ENCODE measurements at places on chromosomes 13 and 19.

DNA sequence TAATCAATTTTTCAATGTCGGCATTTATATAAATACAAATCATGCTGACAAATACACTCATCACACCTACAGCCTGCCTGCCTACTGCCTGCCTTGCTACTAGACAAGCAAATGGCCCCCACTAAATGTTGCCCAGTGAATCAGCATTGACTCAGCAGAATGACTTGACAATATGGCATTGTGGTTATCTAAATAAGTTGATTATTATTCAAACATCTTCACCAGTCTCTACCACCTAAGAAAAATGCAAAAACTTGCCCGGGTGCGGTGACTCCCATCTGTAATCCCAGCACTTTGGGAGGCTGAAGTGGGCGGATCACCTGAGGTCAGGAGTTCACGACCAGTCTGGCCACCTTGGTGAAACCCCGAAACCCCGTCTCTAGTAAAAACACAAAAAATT lies 296.1 kb downstream of the PCDH9 start:
- no peak for DNase-seq

DNA sequence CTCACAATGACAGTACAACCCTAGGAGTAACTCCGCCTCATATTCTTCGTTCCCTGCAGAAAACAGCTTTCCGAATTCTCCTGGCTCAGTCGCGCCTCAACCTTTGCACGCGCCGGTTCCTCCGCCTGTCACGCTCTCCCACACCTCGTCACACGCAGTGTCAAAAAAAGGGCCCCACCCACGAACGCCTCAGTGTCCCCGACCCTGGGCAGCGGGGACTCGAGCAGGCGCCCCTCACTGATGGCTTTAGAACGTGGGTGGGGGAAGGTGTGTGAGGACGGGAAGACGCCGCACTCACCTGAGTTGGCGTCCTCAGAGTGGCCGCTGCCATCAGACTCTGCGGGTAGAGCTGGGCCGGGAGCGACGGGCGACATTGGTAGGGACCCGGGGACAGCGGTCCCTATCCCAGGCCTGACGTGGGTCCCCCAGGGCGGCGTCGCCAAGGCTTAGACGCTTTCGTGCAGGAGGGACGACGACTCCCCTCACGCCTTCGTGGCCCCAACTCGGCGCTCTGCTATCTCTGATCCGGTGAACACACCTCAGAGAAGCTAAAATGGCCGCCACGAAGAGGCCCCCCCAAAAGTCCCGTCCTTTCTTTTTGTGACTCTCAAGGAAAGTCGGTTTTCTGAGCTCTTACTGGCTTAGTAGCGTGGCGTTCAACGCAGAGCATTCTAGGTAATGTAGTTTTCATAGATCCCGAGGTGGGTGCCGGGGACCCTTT lies at the start of gene ZNF154:
ZNF154 (minus strand) TSS at position 564 of the 721 bp plus-strand sequence; CDS start at position 331, 233 bp downstream.
- peak; percentile 5 for DNase-seq

- no peak for DNase-seq
Observed at GRCh38 chr19:18980432-18981020, 39.5 kb upstream of the HOMER3 start.

- no peak for DNase-seq
Observed at GRCh38 chr19:33214596-33214995, 11.1 kb downstream of the SLC7A10 start.

DNA sequence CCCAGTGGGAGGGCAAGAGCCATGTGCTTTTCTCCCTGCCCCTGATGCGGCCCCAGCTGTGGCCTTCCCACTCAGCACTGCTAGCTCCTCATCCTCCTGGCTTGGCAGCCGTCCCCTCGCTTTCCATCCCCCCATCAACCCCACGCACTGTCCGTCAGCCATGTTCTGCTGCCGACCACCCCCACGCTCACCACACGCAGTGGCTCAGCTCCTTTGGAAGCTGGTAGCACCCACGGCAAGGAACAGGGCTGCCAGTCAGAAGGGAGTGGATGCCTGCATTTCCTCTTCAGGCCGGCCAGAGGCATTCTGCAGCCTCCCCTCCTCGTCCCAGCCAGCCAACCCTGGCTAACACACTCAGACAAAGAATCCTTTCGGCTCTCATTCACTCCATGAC lies 6.3 kb downstream of the CALM3 start:
- DNase-seq: no peak

- DNase-seq: no peak
Observed at GRCh38 chr13:75645141-75645540, 9.0 kb downstream of the LMO7 start.

GRCh38 chr19:10533646-10534386 lies 9.9 kb upstream of the ATG4D start:
- DNase-seq: no peak

- DNase-seq: no peak
Observed at GRCh38 chr19:51541458-51542357, 10.2 kb upstream of the SIGLEC6 start.

- no peak for DNase-seq
Observed at GRCh38 chr19:9799162-9799561, 19.7 kb downstream of the FBXL12 start.

- no peak for DNase-seq
Observed at GRCh38 chr13:33375421-33375820, 89.9 kb upstream of the STARD13 start.

- no peak for DNase-seq
Observed at GRCh38 chr19:34148658-34149185, 23.6 kb upstream of the LSM14A start.

DNA sequence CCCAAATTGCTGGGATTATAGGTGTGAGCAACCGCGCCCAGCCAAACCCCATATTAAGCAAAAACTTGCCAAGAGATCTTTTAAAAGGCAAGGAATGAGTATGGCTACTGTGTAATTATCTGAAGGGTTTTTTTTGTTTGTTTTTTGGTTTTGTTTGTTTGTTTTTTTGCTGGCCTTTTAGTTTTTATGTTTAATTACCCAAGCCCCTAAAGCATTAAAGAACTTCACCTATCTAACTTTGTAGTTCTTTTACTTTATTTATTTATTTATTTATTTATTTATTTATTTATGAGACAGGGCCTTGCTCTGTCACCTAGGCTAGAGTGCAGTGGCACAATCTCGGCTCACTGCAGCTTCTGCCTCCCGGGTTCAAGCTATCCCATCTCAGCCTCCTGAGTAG lies 40.3 kb upstream of the GARRE1 start:
- no peak for DNase-seq

DNA sequence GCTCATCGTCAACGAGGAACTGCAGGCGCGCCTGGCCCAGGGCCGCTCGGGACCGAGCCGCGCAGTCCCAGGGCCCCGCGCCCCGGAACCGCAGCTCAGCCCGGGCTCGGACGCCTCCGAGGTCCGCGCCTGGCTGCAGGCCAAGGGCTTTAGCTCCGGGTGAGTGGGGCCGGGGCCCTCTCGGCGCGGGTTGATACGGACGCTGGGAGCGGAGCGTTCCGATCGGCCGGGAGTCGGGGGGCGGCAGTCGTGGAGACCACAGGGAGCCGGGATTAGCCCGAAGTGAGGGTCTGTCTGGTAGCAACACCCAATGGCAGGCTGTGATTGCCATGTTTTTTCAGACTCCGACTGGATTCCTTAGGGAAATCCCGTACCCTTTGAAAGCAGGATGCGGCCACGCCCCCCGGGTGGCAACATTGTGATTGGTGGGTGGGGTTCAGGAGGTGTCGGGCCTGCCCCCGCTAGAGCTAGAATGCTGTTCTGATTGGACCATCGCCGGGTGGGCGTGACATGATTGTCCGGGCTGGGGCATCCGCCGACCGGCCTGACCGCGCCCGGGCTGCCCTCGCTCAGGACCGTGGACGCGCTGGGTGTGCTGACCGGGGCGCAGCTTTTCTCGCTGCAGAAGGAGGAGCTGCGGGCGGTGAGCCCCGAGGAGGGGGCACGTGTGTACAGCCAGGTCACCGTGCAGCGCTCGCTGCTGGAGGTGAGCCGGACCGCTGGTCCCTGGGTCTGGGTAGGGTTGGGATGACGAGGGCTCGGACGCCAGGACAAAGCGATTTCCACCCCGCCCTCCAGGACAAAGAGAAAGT lies 11.3 kb downstream of the EPS8L1 start:
- DNase-seq: no peak
